ENCODE measurements at places on chromosomes 13 and 19.

DNA sequence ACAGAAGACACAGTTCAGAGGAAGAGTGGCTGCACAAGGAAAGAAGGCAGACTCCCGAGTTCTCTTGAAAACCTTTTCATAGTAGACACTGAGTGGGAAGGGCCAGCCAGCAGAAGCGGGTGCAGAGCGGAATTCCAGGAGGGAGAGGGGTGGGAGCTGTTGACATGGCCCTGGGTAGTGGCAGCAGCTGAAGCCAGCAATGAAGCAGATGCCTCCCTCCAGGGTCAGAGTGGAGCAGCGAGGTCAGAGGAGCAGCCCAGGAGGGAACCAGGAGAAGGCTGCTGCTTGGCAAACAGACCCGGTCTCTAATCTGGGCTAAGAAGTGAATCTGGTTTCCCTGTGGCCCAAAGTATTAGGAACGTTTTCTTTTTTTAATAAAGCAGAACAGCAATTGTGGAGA, 73.9 kb upstream of the SPATA13 start:
- H3K36me3 ChIP-seq: no peaks in the 10 kb centered on the region
- no peak for DNase-seq
- H3K27me3 ChIP-seq: no peaks in the 10 kb centered on the region
- no peak overlapping the region for H3K27ac ChIP-seq
- H3K4me3 ChIP-seq: no peak overlapping the region

DNA sequence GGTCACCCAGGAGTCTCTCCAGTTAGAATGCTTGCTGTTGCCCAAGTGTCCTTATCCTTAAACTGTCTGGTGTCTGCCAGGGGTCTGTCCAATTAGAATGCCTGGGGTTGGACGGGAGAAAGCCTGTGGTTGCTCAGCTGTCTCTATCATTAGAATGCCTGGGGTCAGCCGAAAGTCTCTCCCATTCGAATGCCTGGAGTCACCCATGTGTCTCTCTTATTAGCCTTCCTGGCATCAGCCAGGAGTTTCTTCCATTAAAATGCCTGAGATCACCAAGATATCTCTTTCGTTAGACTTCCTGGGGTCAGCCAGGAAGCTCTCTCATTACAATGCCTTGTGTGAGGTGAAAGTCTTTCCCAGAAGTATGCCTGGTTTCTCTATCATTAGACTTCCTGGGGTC, 1521.0 kb downstream of the UQCRFS1 start:
- H3K27ac ChIP-seq: no peak overlapping the region
- no peaks in the 10 kb centered on the region for H3K36me3 ChIP-seq

DNA sequence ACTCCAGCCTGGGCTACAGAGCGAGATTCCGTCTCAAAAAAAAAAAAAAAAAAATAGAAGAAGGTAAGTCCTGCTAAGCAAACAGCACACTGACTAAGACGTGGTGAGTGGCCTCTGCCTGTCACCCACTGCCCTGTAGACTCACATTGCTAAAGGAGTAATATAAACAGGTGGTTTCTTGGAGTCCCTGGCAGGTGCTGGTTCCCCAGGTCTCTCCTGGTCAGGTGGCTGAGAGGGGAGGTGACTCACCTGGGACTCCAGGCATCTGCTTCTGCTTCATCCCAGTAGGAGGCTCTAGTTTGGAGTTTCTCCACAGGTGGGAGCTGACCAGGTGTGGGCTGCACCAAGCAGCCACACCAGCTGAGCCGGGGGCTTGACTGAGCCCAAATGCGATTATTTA, at the start of gene OR10H1:
OR10H1 (minus strand) TSS at position 359 of the 400 bp plus-strand sequence. CDS start 7,627 bp downstream, outside the sequence.
- H3K27me3 ChIP-seq: no peaks in the 10 kb centered on the region
- no peak within 1 kb of the TSS for H3K27ac ChIP-seq
- H3K36me3 ChIP-seq: no peaks in the 10 kb centered on the region
- no peaks in the 10 kb centered on the region for H3K4me1 ChIP-seq
- DNase-seq: no peak

DNA sequence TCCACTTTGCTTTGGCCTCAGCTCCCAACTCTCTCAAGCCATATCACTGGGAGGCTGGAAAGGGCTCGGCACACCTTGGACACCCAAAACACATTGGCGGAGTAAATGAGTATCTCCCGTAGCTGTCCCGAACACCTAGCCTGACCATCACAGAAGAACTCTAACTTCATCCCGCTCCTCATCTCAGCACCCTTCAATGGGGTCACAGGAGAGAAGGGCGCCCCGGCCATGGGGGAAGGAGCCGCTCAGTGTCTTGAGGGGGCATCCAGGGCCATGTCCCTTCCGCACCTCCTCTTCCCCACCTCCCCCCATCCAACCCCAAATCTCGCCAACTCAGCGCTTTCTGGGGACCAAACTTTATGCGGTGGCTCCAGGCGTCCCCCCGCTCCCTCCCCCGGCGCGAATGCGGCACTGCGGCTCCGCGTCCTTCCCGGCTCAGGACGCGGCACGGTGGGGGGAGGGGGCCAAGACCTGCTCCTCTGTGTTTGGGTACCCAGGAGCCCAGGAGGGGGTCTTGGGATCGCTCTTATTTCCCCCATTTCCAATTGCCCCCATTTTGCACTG, 3.0 kb downstream of the KCNC3 start:
- H3K36me3 ChIP-seq: no peaks in the 10 kb centered on the region
- H3K4me3 ChIP-seq: peak overlapping the region; percentile 25
- no peak for DNase-seq
- peaks cover 2% of the 10 kb centered on the region for H3K4me1 ChIP-seq

- no peaks in the 10 kb centered on the region for H3K4me1 ChIP-seq
- H3K27ac ChIP-seq: no peak overlapping the region
- no peaks in the 10 kb centered on the region for H3K27me3 ChIP-seq
- H3K36me3 ChIP-seq: no peaks in the 10 kb centered on the region
Measured at GRCh38 chr13:112477070-112477619, 101.0 kb downstream of the SPACA7 start.

- no peaks in the 10 kb centered on the region for H3K36me3 ChIP-seq
- no peak for DNase-seq
- no peak overlapping the region for H3K4me3 ChIP-seq
- no peaks in the 10 kb centered on the region for H3K27me3 ChIP-seq
Measured at GRCh38 chr13:46858776-46859175, 38.1 kb downstream of the HTR2A start.

GRCh38 chr13:109939180-109939579, 152.8 kb upstream of the IRS2 start:
- H3K27me3 ChIP-seq: no peaks in the 10 kb centered on the region
- no peaks in the 10 kb centered on the region for H3K4me1 ChIP-seq
- H3K27ac ChIP-seq: no peak overlapping the region
- no peak for DNase-seq

DNA sequence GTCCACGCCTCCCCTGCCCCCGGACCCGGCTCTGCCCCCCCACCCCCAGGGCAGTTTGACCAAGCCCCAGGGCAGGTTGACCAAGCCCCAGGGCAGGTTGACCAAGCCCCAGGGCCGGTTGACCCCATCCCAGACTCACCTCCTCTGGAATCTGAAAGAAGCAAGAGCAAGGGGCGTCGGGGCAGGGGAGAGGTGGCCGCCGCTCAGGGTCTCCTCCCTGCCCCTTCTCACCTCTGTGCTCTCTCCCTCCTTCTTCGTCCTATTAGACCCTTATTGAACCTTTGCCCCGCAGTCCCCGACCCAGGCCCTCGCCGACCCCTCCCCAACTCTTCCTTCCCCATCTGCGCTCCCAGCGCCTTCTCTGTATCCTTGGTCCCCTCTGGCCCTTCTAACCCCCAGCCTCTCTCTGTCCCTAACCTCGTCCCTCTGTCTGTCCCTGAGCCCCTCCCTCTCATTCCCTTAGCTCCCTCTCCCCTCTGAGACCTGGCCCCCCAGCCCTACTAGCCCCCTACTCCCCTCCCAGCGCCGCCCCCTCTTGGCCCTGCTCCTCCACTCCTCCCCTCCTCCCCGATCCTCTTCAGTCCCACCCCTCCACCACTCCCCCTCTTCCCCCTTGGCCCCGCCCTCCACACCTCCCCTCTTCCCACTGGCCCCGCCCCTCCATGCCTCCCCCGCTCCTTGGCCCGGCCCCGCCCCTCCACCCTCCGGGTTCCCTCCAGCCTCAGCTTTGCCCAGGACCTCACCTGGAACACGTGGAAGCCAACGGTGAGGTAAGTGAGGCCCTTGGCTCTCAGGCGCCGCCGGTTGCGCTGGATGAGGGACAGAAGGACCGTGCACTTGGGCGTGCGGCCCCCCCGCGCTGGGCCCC, 7.6 kb downstream of the CAPN12 start:
- peak; percentile 87 for DNase-seq
- H3K27me3 ChIP-seq: no peaks in the 10 kb centered on the region
- H3K4me1 ChIP-seq: no peaks in the 10 kb centered on the region
- no peak overlapping the region for H3K4me3 ChIP-seq
- no peak overlapping the region for H3K27ac ChIP-seq

DNA sequence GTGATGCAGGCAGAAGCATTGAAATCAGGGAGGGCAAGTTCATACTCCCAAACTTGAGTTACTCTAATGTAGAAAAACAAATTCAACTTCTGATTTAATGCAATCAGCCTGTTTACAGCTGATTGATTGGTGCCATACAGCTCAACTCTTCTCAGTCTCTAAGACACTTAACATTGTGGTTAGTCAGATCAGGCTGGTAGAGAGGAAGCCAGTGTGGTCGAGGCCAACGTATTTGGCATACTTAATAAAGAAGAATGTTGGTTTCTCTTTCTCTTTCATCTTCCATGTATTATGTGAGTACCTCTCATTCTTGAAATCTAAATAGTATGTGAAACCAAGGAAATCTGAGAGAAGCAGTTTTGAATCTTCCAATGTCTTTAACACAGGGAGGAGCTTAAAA, 255.0 kb upstream of the SLITRK1 start:
- H3K36me3 ChIP-seq: no peaks in the 10 kb centered on the region
- H3K4me1 ChIP-seq: no peaks in the 10 kb centered on the region
- no peak overlapping the region for H3K27ac ChIP-seq
- H3K27me3 ChIP-seq: no peaks in the 10 kb centered on the region
- no peak overlapping the region for H3K4me3 ChIP-seq
- DNase-seq: no peak

- H3K27me3 ChIP-seq: no peaks in the 10 kb centered on the region
- no peaks in the 10 kb centered on the region for H3K36me3 ChIP-seq
- H3K4me3 ChIP-seq: no peak within 1 kb of the TSS
- no peaks in the 10 kb centered on the region for H3K4me1 ChIP-seq
- peak; percentile 86 for DNase-seq
Measured at GRCh38 chr19:55149078-55150003, at the start of gene TNNT1. TSS of gene TNNT1 (minus strand) at chr19:55149206. CDS start at chr19:55147157, 2,049 bp downstream.

DNA sequence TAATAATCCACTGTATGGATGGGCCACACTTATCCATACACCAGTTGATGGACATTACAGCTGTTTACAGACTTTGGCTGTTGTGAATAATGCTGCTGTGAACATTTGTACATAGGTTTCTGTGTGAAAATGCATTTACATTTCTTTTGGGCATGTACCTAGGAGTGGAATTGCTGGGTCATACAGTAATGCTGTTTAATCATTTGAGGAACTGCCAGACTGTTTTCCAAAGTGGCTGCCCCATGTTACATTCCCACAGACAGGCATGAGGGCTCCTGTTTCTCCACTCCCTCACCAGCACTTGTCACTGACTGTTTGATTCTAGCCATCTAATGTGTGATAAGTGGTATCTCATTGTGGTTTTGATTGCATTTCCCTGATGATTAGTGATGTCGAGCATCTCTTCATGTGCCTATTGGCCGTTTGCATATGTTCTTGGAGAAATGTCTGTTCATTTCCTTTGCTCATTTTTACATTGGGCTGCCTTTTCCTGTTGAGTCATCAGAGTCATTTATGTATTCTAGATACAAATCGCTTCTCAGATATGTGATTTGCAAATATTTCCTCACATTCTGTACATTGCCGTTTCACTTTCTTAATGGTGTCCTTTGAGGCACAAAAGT, 12.8 kb downstream of the TMEM255B start:
- H3K4me3 ChIP-seq: no peak overlapping the region
- H3K27me3 ChIP-seq: no peaks in the 10 kb centered on the region
- H3K27ac ChIP-seq: no peak overlapping the region
- no peak for DNase-seq

- no peak overlapping the region for H3K27ac ChIP-seq
- no peaks in the 10 kb centered on the region for H3K4me1 ChIP-seq
- no peak overlapping the region for H3K4me3 ChIP-seq
- H3K36me3 ChIP-seq: no peaks in the 10 kb centered on the region
- H3K27me3 ChIP-seq: no peaks in the 10 kb centered on the region
- no peak for DNase-seq
Measured at GRCh38 chr13:87667686-87668085, 3.5 kb upstream of the SLITRK5 start.

DNA sequence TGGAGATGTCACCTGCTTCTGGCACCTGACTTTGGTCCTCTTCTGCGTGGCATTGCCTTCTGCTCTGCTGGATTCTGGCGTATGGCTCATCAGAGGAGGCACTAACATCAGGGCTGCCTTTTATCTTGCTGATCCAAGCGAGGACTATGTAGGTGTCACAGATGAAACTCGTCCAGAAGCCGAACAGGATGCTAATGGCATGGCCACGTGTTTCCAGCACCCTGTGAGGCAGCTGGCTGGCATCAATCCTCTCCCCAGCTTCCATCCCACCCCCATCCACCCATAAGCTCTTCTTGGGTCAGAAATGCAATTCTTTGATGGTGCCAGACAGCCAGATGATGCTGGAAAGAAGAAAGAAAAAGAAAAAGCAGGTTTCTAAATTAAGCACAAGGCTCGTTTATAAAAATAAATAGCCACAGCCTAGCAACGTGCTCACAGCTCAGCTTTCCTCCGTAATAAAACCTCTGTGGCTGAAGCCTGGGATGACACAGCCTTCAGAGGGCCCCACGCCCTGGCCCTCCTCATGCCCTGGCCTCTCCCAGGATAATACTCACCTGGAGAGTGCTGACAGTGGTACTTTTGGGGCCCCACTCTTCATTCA, 212.9 kb upstream of the SERP2 start:
- no peaks in the 10 kb centered on the region for H3K27me3 ChIP-seq
- DNase-seq: no peak
- H3K4me3 ChIP-seq: no peak overlapping the region
- H3K27ac ChIP-seq: no peak overlapping the region

GRCh38 chr19:43759515-43759914, 4.8 kb upstream of the SMG9 start:
- H3K4me1 ChIP-seq: no peaks in the 10 kb centered on the region
- no peak overlapping the region for H3K27ac ChIP-seq
- no peaks in the 10 kb centered on the region for H3K27me3 ChIP-seq
- peak; percentile 37 for DNase-seq
- H3K4me3 ChIP-seq: no peak overlapping the region

GRCh38 chr19:39936020-39936419, 1.6 kb upstream of the FCGBP start:
- no peaks in the 10 kb centered on the region for H3K36me3 ChIP-seq
- no peak overlapping the region for H3K4me3 ChIP-seq
- no peak for DNase-seq
- no peaks in the 10 kb centered on the region for H3K4me1 ChIP-seq
- H3K27ac ChIP-seq: no peak overlapping the region

GRCh38 chr19:41112728-41113290, 1.4 kb upstream of the CYP2F1 start:
- H3K36me3 ChIP-seq: no peaks in the 10 kb centered on the region
- H3K4me1 ChIP-seq: no peaks in the 10 kb centered on the region
- no peak for DNase-seq
- H3K27ac ChIP-seq: no peak overlapping the region

All from mesendoderm (in vitro differentiated cells).